Body of pancreas (tissue), 4 donors: ENCODE measurements at places on chromosomes 5 and 9.
A peak's percentile ranks its signal among the peaks of the same experiment; 100 is the strongest.

DNA sequence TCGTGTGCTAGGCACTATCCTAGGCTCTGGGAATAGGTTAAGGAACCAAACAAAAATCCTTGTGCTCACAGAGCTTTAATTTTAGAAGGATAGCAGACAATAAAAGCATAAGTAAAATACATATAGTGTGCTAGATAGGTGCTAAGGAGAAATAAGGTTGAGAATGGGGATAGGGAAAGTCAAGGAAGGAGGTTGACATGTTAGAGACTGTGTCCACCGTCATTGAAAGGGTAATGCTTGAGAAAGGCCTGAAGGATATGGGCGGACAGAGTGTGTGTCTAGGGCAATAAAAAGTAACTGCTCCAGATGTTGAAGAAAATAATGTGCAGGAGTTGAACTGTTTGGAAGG, 482 bp upstream of the TDRD7 start:
- no peak for DNase-seq

- no peak for DNase-seq
Observed at GRCh38 chr9:109715344-109715743, 64.7 kb upstream of the PALM2AKAP2 start.

- DNase-seq: no peak
Observed at GRCh38 chr5:58107704-58108103, 352.2 kb downstream of the PLK2 start.

DNA sequence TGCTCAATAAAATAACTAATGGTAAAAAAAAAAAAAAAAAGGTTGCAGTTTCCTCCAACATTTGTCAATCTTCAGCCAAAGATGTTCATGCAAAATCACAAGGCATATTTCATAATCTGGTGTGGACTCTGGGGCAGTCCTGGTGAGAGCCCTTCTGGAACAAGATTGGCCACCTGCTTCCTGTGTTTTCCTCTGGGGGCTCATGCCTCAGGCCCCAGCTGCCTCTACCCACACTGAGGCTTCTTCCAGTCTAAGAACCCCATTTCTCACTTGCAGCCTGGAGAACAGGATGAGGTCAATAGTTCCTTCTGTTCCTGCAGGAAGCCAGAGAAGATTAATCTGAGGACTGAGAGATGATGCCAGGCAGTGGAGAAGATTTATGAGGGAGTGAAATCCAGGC, 492.6 kb upstream of the BRINP1 start:
- DNase-seq: no peak

GRCh38 chr9:85067792-85068191, 398.3 kb downstream of the NTRK2 start:
- DNase-seq: no peak

- DNase-seq: no peak
Observed at GRCh38 chr9:108056805-108057386, 567.3 kb upstream of the KLF4 start.

- DNase-seq: no peak
Observed at GRCh38 chr5:133652951-133653759, 40.8 kb upstream of the FSTL4 start.

DNA sequence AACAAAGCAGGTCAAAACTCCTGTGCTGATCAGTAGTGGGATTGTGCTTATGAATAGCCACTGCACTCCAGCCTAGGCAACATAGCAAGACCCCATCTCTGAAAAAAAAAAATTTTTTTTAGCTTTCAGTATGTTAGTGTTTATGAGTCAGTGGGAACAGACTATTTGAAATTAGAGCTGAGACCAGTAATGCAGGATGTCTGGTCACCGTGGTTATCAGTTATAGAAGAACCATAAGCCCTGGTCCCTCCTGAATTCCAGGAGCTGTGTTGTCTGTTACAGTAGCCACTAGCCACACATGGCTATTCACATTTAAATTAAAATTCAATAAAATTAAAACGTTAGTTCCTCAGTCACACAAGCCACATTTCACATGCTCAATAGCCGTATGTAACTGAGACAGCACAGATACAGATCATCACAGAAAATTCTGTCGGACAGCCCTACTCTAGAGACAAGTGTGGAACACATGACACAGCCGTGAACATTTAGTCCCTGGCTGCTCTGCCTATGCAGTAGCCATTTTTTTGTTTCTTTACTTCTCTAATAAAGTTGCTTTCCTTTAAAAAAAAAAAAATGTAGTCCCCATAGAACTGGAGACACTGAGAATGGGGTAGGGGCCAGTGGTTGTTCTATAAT, 96.1 kb upstream of the SAP30L start:
- DNase-seq: no peak

- DNase-seq: no peak
Observed at GRCh38 chr9:2106666-2107065, 91.5 kb downstream of the SMARCA2 start.

DNA sequence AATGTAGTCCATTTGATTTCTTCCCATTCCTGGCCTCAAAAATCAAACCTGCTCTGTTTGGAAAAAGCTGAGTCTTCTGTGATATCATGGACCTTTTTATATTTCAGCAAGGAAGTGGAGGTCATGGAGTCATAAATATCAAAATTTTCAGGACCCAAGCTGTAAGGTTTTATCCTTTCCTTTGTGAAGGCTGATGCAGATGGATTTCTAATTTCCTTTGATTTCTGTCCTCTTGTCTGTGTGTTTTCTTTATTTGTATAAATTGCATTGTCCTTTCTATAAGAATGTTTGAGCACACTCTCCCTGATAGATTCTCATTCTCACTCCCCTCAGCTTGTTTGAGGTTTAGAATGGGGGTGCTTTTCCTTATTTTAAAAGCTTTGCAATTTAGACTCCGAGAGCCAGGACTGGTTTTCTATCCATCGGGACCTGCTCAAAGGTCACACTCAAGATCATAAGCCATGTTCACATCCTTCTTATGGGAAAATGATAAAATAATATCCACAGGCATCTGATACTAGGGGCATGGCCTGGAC, 127.4 kb upstream of the TMEM161B start:
- DNase-seq: no peak

GRCh38 chr5:169098331-169099121, 202.4 kb downstream of the SLIT3 start:
- no peak for DNase-seq

GRCh38 chr5:180689071-180689694, 39.8 kb upstream of the FLT4 start:
- DNase-seq: no peak

DNA sequence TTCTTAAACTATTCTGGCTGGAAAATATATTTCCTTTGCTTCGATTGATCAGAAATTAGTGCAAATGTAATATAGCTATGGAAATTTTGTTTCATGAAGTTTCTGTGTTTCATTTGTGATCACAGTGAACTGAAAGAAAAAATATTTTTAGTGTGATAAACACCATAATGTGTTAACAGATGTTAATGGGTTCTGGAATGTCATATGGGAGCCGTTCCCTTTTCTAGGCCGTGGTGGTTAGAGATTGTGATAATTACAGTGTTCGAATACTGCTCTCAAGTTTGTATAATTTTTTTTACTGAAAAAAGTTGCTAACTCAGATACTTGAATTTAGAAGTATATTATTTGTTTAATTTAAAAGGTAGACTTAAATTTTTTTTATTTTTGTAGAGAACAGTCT, 19.3 kb downstream of the GAPVD1 start:
- no peak for DNase-seq

GRCh38 chr9:16884952-16885513, 14.6 kb upstream of the BNC2 start:
- peak; percentile 35 for DNase-seq

- no peak for DNase-seq
Observed at GRCh38 chr5:133569347-133569746, 43.0 kb downstream of the FSTL4 start.

DNA sequence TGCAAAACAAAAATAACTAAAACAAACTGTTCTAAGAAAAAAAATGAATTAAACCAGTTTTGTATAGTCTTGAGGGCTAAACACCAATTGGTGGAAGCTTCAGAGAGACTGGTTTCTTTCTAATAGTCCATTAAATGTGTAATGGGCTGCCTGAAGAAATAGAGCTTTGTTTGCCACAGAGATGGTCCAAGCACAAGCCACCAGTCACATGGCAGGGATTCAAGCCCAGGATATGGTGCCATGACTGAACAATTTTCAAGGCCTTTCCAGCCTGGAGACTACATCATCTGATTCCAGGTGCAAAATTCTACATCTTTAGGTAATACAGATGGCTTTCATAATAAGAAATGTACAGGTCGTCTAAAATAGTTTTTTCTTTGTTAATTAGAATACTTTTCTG, 355.3 kb downstream of the NR2F1-AS1 start:
- no peak for DNase-seq

DNA sequence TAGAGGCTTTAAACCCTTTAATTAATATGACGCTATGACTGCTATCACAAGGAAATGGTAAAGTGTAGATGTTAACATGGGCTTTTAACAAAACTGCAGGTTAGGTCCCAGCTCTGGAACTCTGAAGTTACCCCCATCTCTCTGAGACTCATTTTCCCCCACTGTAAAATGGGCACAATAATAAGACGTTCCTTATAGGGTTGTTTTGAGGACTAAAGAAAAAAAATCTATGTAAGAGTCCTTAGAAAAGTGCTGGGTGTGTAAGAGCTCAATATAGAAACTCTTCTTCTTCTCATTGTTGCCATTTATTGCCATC, 45.8 kb upstream of the STK32A start:
- no peak for DNase-seq

- DNase-seq: no peak
Observed at GRCh38 chr9:70600506-70600905, 186.0 kb upstream of the KLF9 start.

GRCh38 chr5:31328040-31328733, 134.7 kb downstream of the CDH6 start:
- no peak for DNase-seq

DNA sequence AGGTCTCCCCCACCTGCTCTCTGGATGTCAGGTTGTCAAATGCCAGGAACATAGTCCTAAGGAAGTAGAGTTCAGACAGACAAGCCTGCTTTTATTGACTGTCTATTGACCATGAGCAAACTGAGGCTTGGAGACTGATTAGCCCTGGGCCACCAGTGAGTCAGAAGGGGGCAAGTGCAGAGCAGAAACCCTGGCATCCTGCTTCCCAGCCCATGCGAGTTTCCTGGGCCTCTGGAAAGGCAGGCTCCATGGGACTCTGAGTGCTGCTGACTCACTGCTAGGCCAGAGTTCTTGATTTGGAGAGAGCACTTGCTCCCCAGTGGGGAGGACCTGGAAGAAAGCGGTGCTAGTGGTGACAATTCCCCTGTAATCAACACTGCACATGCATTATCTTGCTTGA, 2.8 kb upstream of the HBEGF start:
- no peak for DNase-seq

- peak; percentile 19 for DNase-seq
Observed at GRCh38 chr5:109455598-109456096, 45.9 kb upstream of the PJA2 start.

DNA sequence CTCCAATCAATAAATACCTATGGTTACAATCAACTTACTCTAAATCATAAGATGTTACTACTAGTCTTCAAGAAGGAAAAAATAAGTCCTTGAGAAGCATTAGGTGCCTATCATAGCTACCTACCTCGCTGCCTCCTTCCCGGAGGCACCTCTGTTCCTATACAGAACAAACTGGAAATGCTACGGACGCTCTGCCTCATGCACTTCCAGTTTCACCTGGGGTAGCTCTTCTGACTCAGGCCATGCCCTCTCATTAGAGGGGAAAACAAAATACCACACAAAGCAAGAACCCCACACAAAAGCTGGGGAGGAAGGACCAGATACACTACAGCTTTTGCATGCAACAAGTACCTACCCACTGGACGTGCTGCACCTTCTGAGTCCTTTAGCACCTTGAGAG, 12.4 kb downstream of the SPRY4 start:
- DNase-seq: no peak

- no peak for DNase-seq
Observed at GRCh38 chr5:55853818-55854217, 2.7 kb downstream of the IL31RA start.

DNA sequence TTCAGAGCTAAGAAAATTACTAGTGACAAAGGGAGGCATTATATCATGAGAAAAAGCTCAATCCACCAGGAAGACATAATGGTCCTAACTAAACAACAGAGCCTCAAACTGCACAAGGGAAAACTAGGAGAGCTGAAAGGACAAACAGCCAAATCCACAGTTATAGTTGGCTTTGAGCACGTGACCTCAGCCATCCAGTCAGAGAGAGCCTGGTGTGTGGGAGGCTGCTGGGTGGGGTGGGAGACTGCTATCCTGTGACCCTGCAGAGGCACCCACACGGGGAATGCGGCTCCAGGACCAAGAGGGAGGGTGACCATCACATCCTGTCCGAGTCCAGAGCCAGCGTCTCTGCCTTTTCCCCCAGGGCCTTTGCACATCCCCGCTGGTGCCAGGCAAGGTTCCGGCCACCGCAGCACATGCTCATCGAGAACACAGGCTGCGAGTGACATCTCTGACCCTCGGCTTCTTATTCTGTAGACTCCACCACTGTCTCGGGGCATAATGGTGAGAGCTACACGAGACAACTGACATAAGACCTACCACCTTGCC, 145.1 kb downstream of the PHF2 start:
- DNase-seq: no peak

DNA sequence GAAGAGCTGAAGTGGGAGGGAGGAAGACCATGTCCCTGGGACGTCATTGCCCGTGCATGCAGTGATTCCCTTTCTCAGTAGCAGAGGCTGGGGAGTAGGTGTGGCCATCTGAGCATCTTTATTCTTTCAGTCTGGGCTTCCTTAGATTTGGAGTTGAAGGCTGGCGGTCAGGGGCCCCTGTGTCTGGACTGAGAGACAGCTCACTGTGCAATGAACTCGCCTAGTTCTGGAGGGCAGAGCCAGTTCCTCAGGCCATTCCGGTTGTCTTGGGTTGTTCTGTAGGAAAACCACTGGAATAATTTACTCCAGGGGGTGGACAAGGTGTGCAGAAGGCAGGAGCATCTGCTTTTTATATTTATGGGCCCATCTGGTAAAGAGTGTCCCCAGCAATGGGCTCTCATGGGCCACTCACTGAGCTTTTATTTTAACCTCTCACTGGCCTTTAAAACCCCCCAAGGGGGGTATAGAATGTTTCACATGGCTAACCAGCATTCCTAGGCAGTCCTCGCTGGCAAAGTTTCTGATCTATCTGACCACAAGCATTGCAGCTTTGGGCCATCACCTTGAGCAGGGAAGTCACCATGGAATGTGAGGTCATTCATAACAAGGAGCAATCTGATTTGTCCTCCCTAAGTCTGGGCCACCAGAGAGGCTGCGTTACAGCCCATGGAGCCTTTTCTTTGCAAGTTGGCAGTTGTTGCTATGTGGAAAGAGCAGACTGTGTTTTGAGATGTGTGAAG, 9.2 kb downstream of the STC2 start:
- no peak for DNase-seq

- no peak for DNase-seq
Observed at GRCh38 chr9:2018764-2019558, 3.8 kb downstream of the SMARCA2 start.

GRCh38 chr5:141094481-141095262, at the start of gene PCDHB2:
Gene PCDHB2 (plus strand): TSS chr5:141094615. CDS start chr5:141094791, 176 bp downstream.
- DNase-seq: peak; percentile 28

- peak; percentile 50 for DNase-seq
Observed at GRCh38 chr9:34343605-34344004, 14.2 kb downstream of the NUDT2 start.
